ENCODE measurements at places on chromosomes 7 and 10.

GRCh38 chr10:11625019-11625735 lies 13.7 kb upstream of the USP6NL start:
- DNase-seq = no peak

- DNase-seq = no peak
Observed at GRCh38 chr10:96705134-96705533, 15.2 kb downstream of the PIK3AP1 start.

DNA sequence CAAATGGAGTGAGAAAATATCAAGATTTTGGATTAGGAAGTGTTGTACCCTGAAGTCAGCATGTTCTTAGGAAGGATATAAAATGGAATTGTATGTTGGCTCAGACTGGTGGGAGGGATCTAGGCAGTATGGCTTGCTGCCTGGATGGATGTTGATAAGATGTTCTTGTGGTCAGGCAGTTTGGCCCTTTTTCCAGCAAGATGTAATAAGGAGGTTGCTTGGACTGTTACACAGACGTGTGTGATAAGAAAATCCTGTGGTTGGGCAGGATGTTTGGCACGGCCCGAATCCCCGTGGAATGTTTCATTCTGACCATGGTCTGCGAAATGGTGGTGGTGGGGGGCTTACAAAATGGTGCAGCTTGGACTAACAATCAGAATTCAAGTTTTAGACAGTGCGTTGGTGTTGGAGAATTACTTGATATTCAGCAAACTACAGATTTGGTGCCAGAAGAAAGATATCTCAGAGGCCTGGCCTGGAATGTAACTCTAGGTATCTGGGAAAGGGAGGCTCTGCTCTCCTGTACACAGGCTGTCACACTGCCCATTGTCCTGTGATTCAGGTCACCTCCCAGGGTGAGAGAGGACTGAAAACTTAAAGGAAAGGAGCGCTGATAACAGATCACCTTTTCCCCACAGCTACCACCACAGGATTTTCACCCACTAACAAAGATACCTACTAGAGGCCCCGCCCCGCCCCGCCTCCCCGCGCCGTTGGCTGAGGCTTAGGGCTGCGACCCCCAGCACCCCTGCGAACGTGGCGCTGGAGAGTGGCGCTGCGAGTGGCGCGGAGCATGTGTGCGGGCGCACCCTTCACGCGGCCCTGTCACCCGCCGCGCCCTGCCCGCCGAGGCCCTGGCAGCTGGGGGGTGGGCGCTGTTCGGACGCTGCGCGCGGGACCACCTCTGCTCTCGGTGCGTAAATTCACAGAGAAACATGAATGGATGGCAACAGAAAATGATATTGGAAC lies 19.3 kb upstream of the ZNF680 start:
- DNase-seq = no peak

- no peak for DNase-seq
Observed at GRCh38 chr7:105245398-105246114, 143.2 kb downstream of the SRPK2 start.

GRCh38 chr7:135710417-135711138 lies 17.4 kb downstream of the SLC13A4 start:
- DNase-seq = peak; percentile 72

DNA sequence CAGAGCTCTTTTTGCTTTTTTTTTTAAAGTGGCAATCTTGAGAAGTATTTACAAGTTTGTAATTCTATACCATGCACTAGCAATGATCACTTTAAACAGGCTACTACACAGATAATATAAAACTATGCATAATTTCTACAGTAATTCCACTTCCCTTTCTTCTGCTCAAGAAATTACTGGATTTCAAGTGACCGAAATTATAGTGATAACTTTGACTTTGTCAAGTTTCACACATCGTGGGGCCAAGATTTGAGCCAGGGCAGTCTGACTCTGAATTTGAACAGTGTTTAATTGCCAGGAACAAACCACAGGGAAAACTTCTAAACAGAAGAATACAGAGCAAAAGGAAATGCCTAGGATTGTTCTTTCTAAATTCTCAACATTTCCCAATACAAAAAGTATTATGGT lies 288.3 kb upstream of the MKLN1 start:
- DNase-seq = no peak

DNA sequence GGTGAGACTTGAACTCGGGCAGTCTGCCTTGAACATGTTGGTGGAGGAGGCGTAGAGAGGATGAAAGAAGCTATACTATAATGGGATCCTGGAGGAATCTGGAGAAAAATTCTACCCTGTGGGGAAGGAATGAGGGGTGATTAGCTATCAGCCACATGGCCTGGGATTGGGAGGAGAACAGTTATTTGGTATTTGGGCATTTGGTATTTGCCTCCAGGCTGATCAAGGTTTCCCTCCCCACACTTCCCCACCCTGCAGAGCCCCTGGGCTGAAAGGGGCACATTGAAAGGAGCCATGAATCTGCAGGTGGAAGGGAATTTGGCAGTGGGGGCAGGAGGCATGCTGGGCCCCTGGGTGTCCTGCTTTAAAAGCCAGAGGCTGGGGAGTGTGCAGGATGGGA lies 235.3 kb downstream of the INHBA start:
- no peak for DNase-seq

DNA sequence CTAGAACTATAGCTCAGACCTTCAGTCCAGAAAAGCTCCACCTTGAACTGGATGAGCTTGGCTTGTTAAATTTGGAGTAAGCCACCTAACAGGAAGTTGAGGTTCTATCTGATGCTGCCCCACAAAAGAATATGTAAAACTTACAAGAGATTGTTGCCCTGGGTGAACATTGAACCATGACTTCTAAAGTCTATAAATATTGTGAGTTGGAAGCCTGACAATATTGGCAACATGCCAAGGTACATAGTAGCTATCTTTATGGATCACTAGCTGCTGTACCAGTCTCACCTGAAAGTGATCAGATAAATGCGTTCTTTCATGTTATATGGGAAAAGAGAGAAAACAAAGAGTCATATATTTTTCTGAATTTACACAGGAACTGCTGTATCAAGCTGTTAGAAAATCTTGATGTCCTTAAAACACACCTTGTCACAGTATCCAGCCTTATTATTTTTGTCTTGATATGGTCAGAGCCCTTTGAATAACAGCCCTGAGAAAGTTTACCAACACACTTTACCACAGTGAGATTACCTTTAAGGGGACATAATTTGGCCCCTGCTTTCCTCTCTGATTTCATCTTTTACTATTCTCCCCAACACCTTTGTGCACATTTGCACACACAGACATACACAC lies 92.0 kb downstream of the LSMEM1 start:
- DNase-seq = no peak

- DNase-seq = no peak
Observed at GRCh38 chr10:78768041-78768835, 300.5 kb upstream of the ZMIZ1 start.

GRCh38 chr10:6928586-6928985 lies 348.5 kb upstream of the PRKCQ start:
- DNase-seq = no peak

DNA sequence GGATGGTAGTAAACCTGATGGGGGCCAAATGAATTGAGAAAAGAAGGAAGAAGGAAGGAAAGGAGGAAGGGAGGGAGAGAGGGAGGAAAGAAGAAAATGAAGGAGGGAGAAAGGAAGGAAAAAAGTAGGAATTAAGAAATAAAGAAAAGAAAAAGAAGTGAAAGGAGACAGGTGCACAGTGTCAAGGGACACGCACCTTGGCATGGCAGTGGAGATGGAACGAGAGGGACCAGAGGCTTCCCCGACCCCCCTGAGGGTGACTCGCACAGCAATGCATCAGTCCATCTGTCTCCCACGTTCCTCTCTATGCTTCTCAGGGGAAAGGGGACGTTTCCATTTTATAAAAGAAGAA lies 199.6 kb downstream of the CXCL12 start:
- DNase-seq = no peak

DNA sequence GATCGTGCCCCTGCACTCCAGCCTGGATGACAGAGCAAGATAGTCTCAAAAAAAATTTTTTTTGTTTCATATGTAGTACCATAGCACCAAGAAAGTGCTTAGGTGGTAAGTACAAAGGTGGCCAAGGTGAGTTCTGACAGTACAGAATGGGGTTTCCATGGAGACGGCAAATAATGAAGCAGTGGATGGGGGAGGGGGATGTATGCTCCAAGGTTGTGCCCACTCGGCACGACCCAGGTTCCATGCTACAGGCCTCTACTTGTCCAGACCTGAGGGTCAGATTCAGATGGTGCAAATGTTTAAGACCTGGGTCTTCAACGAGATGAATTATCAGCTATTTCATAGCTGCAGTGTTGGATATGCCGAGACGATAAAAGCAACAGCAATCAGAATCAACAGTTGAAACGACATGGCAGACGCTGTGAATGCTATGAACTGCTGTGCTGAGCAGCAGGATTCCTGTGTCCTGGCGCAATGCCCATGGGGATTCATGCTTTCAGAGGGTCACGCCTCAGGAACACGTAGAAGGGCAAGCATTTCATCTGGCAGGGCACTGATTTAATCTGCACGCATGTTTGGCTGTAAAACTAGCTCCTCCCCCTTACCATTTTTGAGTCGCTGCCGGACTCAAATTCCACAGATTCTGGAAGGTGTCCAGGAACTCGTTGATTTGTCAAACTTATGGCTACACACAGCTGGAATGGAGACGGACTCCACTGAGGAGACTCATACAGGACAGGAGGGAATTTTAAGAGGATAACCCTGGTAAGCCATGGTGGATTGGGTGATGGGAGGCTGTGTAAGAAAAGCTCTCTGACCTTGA lies 256.5 kb downstream of the FRMD4A start:
- no peak for DNase-seq

- DNase-seq = peak; percentile 20
Observed at GRCh38 chr10:130234171-130234965, 98.2 kb downstream of the GLRX3 start.

- peak; percentile 56 for DNase-seq
Observed at GRCh38 chr7:138954545-138955475, 26.4 kb downstream of the KIAA1549 start.

DNA sequence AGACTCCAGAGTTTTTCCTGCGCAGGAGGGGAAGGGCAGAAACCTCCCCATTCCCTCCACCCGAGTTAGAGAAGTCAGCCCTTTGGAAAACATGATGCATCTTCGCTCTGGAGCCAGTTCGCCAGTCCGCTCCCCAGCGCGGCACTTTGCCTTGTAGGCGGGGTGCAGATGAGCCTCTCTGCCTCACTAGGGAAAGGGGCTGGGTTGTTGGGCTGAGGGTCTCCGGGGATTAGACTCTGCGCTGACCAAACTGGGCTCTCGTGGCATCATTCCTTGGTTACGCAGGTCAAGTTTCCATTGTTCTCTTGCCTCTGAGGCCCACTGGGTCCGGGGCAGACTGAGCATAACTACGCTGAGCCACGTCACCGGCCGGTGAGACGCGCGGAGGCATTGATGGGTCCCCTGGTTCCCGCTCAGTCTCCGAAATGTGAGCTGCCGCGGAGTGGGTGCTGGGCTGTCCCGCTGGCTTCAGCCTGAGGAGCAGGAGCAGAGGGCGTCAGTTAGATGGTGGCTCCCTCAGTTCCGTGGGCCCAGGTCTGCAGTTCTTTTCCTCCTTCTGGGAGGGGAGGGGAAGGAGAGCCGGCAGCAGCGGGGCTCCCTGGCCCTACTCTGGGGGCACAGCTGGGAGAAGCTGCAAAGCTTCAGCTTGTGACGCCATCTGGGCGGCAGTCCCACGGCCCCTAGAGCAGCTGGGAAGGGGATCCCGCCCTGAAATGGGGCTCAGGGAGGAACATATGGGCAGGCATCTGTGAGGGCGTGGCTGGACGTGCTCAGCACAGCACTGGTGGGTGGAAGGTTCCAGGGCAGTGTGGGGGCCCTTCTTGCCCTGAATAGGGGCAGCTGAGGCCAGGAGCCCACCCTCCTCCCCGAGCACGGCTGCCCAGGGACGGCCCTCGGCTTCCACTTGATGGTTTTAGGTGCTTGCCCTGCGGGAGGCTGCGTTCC lies 121.3 kb upstream of the BTBD16 start:
- DNase-seq = no peak

DNA sequence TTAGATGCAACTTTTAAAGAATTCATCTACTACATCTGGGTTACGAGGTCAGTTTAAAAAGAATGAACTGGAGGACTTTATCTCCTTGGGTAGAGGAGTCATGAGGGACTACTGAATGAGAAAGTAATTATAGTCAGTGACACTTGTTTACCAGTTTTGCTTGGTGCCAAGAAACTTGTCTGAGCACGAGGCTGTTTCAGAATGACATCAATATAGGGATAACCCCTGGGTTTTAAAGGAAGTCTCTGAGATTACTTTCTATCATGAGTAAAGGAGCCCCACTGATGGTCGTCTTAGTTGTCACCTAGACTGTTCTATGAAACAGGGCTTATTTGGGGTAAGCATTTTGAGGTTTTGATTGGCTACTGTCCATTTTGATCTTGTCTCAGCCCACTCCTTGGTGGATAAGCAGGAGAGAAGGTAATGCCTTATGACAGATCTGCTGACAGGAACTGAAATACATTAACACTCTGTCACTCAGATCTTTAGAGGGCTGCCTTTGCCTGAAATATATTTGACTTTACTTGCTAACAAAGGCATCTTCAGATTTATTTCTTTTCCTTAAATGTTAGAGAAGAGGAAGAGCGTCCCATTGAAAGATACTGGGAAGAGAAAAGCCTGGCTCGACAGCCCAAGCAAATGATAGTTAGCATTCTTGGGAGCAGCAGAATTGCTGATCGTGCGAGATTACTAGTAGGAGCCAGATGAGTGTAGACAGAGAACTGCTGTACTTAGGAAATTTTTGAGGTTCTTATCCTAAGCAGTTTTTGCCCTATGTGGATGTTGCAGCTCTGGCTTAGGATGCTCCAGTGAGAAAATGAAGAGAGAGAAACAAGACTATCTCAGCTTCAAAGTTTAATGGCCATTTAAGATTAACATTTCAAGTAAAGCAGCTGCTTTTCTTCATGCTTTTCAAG lies 299.2 kb upstream of the LRGUK start:
- DNase-seq = no peak

- no peak for DNase-seq
Observed at GRCh38 chr7:149685455-149685854, 87.9 kb downstream of the ZNF467 start.

- DNase-seq = no peak
Observed at GRCh38 chr7:130970196-130970595, 236.2 kb upstream of the KLF14 start.

- DNase-seq = no peak
Observed at GRCh38 chr7:103469095-103469948, 23.3 kb upstream of the SLC26A5 start.

GRCh38 chr7:18993933-18994668 lies 123.3 kb downstream of the TWIST1 start:
- no peak for DNase-seq

- DNase-seq = no peak
Observed at GRCh38 chr7:96401200-96401599, 79.3 kb upstream of the SLC25A13 start.

GRCh38 chr7:24891311-24891735 lies 88.7 kb downstream of the OSBPL3 start:
- no peak for DNase-seq

- no peak for DNase-seq
Observed at GRCh38 chr10:72779874-72780273, 87.9 kb downstream of the MCU start.

GRCh38 chr7:36204044-36204663 lies 51.1 kb downstream of the EEPD1 start:
- no peak for DNase-seq

- DNase-seq = peak; percentile 47
Observed at GRCh38 chr10:19168584-19168983, 120.0 kb downstream of the MALRD1 start.

- DNase-seq = no peak
Observed at GRCh38 chr7:125877246-125877645, 947.6 kb upstream of the POT1 start.

All from H9 (cell line).